Stimulated activated CD4-positive, alpha-beta T cell treated with anti-CD3 and anti-CD28 coated beads, Interleukin-15, amount 100 ng/mL, for 1 hour (primary cell): ENCODE measurements at places on chromosomes 12 and 14.

DNA sequence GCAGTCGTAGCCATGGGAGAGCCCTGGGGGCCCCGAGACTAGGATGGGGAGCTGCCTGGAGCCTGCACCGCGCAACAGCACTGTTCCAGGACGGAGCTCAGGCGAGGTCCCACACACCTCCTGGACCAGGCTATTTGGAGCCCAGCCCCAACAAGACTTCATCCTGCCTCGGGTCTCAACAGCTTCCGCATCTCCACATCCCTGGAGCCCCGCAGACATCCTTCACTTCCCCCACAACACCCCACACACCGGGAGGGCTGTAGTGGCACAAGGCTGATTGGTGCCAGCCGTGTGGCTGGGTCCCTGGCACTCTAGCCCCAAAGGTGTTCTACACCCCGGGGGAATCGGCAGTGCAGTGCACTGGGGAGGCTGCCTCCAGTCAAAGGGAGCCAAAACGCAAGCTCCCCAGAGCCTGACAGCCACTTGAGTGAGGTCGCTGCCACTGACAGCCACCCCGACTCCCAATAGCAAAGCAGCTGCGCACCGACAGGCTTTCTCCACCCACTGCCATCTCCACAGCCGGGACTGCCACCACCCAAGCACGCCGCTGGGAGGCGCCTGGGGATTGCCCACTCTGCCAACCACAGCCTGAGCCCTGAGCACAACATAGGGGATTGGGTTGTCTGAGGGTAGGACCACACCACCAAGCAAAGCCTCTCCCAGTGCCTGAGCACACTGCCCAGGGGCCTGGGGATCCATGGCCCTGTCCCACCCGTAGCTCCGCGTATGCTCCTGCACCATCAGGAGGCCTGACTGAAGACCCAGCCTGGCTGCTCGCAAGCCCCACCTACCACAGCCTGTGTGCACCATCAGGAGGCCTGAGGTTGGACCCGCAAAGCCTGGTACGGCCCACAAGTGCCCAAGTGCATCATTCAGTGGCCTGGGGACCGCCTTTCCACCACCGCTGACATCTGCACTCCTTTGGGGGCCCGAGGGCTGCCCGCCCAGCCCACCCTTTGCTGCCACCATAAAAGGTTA is 13.2 kb upstream of the KLRF1 start:
- DNase-seq = peak; percentile 84

DNA sequence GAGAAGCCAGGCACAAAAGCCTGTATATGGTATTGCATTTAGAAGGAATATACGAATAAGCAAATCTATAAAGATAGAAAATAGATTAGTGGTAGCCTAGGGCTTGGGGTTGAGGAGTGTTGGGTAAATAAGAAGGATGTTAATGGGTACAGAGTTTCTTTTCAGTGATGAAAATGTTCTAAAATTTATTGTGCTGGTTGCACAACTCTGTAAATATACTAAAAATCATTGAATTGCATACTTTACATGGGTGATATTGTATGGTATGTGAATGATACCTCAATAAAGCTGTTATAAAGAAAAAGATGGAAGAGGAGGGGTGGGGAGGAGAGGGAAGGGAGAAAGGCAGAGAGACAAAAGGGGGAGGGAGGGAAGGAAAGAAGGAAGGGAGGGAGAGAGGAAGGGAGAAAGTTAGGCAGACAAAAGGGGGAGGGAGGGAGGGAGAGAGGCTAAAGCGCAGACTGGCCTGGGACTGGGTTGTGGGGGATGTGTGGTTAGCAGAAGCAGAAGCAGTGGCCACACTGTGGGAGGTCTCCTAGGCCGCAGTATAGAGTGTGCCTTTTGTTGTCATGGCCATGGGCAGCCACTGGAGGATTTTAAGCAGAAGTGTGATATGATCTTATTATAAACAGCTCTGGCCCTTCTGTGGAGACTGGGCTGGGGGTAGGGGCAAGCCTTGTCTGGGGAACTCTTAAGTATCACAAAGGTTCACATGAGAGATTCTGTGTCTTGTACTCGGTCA is 73.6 kb upstream of the ELK3 start:
- DNase-seq = no peak

DNA sequence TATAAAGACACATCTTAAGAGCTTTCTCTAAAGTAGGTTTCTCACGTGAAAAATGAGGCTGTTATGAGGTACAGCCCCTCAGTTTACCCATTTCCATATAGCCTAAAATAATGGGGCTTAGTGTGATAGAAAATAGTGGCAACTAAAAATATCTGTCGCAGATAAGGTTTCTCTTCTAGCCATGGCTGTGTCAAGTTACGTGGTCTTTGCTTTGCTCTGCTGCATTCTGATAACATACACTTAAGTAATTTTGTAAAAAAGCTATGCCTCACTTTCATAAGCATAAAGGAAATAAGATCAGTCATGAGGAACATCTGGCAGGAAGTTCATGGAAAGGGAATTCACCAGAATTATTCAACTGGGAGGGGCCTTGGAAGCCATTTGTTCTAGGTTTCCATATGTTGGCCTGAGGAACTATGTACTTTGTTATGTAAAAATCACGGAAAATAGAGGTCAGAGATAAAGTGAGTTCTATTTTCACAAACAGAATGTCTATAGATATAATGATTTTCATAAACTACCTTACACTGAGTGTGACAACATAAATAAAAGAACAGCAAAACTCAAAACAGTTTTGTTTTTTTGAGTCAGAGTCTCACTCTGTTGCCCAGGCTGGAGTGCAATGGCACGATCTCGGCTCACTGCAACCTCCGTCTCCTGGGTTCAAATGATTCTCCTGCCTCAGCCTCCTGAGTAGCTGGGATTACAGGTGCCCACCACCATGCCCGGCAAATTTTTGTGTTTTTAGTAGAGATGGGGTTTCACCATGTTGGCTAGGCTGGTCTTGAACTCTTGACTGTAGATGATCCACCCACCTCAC is 195.6 kb upstream of the KRR1 start:
- no peak for DNase-seq

GRCh38 chr14:85093631-85094330 is 436.2 kb upstream of the FLRT2 start:
- no peak for DNase-seq

GRCh38 chr12:3536096-3536875 is 45.3 kb downstream of the PRMT8 start:
- no peak for DNase-seq

DNA sequence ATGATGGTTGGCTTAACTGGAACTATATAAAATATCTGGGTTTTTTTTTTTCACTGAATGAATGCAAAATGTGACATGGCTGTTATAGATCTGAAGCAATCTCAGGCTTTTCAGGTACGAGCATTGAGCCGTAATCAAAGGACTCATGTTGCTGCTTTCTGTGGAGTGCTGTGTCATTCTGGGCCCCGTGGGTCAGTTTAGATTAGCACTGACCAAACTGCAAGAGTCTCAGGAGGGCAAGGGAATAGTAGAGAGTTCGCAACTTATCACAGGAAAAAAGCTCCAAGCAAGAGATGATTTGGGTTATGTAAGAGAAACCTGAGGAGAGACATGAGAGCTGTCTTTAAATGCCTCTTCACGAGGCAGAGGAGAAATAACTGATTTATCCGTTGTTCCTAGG is 59.1 kb downstream of the UBR7 start:
- DNase-seq = no peak

DNA sequence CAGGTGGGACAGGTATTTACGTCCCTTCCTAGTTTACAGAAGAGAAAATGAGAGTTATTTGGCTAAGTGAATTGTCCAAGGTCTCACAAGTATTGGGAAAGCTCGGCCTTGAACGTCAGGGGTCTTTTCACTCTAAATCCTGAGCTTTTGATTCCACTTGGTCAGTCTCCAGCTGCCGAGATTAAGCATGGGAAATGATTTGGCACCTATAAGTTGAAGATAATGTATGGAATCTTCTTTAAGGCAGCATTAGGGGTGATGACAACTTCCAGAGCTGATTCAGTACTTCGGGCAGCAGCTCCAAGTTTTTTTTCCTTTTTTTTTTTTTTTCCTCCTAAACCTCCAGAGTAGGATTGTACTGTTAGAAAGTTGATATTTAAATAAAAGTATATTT is 722 bp downstream of the FAM234B start:
- no peak for DNase-seq

GRCh38 chr14:71554323-71554722 is 377.9 kb upstream of the RGS6 start:
- DNase-seq = no peak

DNA sequence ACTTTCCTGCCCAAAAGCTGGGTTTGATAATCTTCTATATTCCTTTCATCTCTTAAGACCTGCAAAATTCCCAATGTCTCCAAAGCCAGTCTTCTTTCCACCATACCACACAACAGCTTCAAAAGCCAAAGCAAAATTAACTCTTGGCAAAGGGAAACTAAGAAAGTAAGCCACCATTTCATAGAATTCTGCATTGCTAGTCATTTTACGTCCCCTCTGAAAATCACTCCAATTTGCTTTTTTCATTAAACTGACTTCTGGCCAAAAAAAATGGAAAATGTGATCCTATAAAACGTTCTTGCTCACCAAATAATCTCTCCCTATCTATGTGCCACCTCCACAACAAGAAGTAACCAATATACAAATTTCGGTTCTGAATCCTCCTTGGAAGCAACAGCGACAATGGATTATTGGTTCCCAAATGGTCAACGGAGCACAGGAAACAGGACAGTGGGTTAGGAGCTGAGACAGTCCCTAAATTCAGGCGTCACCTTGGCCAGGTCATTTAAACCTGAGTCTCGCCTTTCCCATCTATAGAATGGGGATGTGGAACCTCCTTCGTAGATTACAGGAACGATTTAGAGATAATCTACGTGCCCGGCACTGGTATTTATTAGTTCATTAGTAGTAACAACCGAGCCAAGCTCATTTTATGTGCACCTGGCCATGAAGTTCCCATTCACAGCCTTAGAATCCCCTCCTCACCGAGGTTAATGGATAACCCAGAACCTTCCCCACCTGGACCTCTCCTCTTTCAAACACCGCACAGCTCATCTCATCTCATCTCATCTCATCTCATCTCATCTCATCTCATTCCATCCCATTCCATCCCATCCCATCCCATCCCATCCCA is 1.2 kb downstream of the NT5DC3 start:
- no peak for DNase-seq

- no peak for DNase-seq
Observed at GRCh38 chr12:28057856-28058615, 85.5 kb upstream of the PTHLH start.

GRCh38 chr14:100348253-100348729 is 25.2 kb downstream of the SLC25A47 start:
- DNase-seq = no peak

DNA sequence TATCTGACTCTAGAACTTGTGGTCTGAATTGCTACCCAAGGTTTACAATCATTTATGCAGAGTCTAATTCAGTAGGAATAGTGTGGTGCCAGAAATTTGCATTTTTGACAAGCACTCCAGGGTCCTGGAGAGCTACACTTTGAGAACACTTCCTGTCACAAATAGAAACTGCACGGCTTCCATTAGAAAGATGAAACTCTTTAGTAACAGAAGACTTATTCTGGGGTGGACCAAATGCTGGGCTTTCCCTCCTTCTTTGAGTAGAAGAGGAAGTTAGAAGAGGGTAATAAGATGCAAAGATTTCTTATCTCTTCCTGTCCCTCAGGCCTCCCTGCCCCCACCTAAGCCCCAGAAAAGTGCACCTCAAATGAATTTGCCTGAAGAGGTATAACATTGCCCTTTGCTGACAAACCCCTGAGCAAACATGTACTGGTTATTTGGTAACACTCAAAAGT is 28.4 kb downstream of the DGLUCY start:
- no peak for DNase-seq

- no peak for DNase-seq
Observed at GRCh38 chr14:103361867-103362266, 23.3 kb upstream of the MARK3 start.

- no peak for DNase-seq
Observed at GRCh38 chr12:47962198-47962597, 1.2 kb upstream of the TMEM106C start.

- DNase-seq = no peak
Observed at GRCh38 chr14:55212634-55213033, 21.2 kb upstream of the DLGAP5 start.

DNA sequence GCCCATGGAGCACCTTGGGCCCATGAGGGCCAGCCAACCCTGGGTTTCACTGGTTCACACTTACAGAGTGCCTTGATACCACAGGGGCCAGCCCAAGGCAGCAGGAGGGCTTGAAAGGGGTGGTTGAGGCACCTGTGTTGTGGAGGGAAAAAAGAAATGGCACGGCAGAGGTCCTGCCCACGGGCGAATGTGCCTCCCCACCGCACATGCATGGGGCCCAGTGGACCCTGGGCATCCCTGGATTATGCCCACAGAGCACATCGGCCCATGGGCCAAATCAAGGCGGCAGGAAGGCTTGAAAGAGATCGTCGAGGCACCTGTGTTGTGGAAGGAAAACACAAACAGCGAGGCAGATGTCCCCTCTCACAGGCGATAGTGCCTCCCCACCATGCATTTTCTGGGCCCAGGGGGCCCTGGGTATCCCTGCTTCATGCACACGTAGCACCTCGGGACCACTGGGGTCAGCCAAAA is 378.1 kb downstream of the ALG10 start:
- no peak for DNase-seq

DNA sequence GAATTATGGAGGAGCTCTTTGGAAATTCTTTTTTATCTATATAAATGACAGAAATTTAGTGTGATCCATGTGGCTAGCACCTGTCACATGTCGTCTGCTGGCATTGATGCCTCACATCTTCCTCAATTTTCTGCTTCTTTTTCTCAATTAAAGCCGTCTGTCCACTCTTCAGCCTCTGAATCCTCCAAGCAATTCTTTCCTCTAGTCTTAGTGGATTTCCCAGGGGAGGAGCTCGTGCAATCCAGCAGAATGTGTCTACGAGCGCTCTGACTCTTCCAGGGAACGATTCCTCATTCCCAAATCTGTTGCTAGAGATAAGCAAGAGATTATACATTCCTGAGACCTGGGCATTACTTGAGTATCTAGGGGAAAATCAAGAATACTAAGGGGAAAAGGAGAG is 176.6 kb downstream of the EMP1 start:
- no peak for DNase-seq

DNA sequence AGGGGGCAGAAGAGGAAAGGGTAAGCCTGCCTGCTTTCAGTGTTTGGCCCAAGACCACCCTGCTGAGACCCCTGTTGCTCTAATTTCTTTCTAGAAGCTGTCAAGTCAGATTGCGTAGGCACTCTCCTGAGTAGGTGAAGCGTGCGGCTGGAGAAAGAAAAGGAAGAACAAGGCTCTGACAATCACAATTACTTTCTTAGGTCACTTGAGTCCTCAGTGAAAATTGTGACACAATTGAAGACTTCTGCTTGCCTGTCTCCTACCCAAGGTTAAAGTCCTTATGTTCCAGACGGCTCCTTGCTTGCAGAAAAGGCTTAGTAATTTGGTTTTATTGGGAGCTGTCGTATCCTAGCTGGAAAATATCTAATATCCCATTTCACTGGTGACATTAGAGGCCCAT is 721 bp upstream of the CTSG start:
- DNase-seq = no peak

GRCh38 chr12:113239288-113239771 is 18.1 kb downstream of the TPCN1 start:
- DNase-seq = no peak

GRCh38 chr12:97560350-97560749 is 97.7 kb downstream of the RMST start:
- DNase-seq = no peak
